ENCODE measurements at places on chromosomes 13 and 19. TPM values are rescaled to one million over a fixed set of nuclear protein-coding genes. Genes with fewer than 3 reads are reported as not detected.
A peak's percentile ranks its signal among the peaks of the same experiment; 100 is the strongest.

- no peak for DNase-seq
Observed at GRCh38 chr19:5066768-5067167, 97.9 kb downstream of the KDM4B start.

The VSIG10L gene
- 4.7 TPM for polyA plus RNA-seq

DNA sequence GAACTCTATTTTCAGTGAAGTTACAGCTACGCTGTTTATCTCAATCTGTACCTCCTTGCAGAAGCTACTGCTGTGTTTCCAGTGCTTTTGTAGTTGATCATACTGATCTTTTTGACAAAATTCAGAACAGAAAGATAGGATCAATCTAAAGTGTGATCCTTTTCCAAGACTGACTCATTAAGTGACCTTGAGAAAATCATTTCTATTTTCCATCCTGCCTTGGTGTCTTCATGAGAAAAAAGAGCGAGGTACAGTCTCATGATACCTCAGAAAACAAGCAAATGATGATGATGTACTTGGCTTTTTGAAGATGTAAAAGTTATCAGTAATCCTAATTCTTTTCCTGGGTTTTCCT lies 46.0 kb upstream of the GPR183 start:
- no peak for DNase-seq

The PTH2 gene
- polyA plus RNA-seq, result not detected

DNA sequence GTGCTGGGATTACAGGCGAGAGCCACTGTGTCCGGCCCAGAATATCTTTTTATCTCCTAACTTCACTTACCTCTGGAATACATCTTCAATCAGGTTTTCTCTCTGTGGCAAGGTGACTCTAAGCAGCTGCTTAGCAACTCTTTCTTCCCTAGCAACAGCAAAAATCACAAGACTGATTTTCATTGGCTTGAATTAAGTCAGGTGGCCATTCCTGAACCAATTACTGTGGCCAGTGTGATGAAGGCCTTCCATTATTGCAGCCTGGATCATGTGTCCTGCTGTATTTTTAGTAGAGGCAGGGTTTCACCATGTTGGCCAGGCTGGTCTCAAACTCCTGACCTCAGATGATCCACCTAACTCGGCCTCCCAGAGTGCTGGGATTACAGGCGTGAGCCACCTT lies 9.0 kb upstream of the LTBP4 start:
- no peak for DNase-seq

The CDX2 gene
- polyA plus RNA-seq, result not detected

The KLF1 gene
- polyA plus RNA-seq, result 0.40 TPM

DNA sequence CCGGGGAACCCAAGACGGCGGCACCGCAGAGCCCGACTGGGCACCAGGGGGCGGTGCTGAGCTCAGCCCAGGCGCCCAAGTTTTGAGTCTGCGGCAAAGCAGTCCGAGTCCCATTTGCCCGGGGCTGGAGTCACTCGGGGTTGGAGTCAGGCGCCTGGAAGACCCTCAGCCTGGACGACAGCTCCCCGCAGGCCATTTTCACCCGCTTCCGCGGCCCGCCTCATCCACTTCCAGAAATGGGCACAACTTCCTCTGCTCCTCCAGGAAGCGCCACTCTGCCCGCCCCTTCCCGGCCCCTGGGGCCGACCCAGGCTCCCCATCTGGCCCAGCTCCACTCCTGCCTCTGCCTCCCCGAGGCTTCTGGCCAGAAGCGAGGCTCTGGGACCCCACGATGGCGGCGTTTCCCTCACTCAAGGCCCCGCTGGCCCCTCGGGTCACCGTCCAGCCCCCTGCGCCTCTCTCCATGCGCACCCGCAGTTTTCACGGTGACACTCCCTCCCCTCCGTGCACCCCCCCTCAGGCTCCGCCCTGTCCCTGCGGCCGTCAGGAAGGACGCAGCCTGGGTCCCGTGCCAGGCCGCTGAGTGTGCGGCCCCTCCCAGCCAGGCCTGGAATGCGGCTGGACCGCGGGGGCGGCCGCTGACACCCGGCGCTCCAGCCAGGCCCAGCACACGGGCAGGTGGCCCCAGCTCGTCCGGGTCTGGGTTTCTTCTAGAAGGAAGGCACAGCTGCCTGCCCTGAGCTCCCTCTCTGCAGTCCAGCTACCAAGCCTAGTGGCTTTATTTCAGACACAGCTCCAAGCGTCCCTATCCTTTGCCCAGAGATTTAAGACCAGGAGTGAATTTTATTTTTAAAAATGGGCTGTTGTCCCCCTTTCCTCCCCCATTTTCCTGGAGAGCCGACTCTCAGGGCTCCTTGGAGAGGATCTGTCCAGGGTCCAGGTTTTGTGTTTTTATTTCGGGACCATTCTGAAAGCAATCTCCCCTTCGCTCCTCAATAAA lies 4.7 kb downstream of the SERTAD1 start:
- DNase-seq, result peak; percentile 81

- DNase-seq, result no peak
Observed at GRCh38 chr19:44055870-44056269, 4.0 kb downstream of the ZNF223 start.

Measured in left renal pelvis (tissue), 4 donors.